ENCODE measurements at places on chromosomes 7 and 10. TPM values are rescaled to one million over a fixed set of nuclear protein-coding genes. Genes with fewer than 3 reads are reported as not detected.

DNA sequence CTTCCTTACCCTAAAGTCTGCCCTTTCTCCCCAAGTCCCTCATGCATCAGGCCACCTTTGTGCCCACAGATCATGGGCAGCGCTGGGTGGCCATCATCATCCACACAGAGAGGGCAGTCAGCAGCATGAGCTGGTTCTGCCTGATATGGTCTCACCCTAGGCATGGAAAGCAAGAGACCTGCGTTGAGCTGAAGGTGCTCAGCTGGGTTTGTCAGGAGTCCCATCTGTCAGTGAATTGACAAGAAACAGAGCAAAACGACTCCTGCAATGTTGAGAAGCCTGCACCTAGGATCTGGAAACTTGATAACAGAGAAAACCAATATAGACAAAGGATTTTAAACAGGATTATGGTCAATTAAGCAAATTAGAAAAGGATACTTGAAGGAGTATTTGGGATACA, 242.7 kb upstream of the PRSS1 start:
- H3K36me3 ChIP-seq = no peaks in the 10 kb centered on the region
- H3K27ac ChIP-seq = no peak overlapping the region
- H3K4me3 ChIP-seq = no peak overlapping the region

The TMEM273 gene
- not detected for total RNA-seq

GRCh38 chr7:25009257-25009656, 29.3 kb upstream of the OSBPL3 start:
- H3K27me3 ChIP-seq = no peaks in the 10 kb centered on the region
- H3K4me1 ChIP-seq = no peaks in the 10 kb centered on the region
- no peak for DNase-seq
- H3K4me3 ChIP-seq = no peak overlapping the region

The COL28A1 gene
- total RNA-seq = 0.12 TPM

DNA sequence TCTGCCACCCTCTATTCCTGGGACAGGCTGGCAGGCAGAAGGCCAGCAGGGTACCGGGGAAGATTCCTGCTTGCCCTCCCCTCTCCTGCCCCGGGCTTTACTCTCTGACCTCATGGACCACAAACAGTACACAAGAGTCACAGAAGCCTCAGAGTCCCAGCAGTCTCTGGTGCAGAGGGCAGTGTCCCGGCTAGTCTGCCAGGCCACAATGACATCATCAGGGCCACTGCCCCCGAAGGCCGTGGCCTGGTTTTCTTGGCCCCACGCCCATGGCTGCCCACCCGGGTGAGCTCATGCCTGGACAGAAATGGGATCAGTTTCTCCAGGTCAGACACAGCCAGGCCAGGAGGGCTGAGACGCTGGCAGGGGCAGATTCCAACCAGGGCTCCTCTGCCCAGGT, 91.9 kb downstream of the MYL10 start:
- no peak overlapping the region for H3K4me3 ChIP-seq
- no peak for DNase-seq
- peaks cover 25% of the 10 kb centered on the region for H3K4me1 ChIP-seq
- H3K27me3 ChIP-seq = no peaks in the 10 kb centered on the region
- H3K27ac ChIP-seq = no peak overlapping the region

DNA sequence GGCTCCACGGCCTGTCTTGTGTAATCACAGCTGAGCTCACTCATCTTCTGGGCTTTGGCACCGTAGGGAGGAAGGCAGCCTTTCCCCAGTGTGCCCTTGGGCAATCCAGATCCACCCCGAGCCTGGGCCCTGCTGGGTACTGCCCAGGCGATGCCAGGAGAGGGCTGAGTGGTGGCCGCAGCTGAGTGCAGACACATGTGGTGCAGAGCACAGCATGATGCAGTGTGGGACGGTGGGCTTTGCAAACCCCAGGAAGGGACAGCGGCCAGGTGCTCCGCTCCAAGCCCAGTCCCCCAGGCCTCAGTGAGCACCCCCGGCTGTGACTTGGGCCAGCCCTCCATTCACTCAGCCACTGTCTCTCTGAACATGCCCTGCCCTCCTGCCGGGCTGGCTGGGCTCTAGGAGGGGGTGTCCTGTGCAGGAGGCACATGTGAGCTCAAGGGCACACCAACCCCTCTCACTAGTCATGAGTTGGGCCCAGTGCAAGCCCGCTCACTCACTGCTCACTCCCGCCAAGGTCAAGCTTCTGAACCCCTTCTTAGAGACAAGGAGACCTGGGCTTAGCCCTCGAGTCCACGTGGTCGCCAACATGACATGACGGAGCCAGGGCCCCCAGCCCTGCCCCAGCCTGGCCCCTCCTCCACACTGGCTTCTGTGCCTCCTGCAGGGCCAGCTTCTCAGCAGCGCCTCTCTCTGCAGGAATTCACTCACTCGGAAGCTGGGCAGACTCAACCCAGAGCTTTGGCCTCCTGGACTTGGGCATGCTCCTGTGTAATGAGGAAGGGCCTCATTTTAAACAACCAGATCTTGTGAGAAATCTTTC, 77.5 kb upstream of the INSIG1 start:
- DNase-seq = no peak
- no peak overlapping the region for H3K4me3 ChIP-seq
- H3K27ac ChIP-seq = no peak overlapping the region
- no peaks in the 10 kb centered on the region for H3K36me3 ChIP-seq

GRCh38 chr7:148712678-148713329, 14.1 kb downstream of the CUL1 start:
- H3K27ac ChIP-seq = no peak overlapping the region
- H3K4me1 ChIP-seq = peaks cover 38% of the 10 kb centered on the region
- no peak for DNase-seq
- H3K27me3 ChIP-seq = no peaks in the 10 kb centered on the region
- no peak overlapping the region for H3K4me3 ChIP-seq
- no peaks in the 10 kb centered on the region for H3K36me3 ChIP-seq

- DNase-seq = no peak
- H3K4me1 ChIP-seq = peaks cover 3% of the 10 kb centered on the region
- H3K27ac ChIP-seq = no peak overlapping the region
- no peak overlapping the region for H3K4me3 ChIP-seq
- no peaks in the 10 kb centered on the region for H3K27me3 ChIP-seq
Observed at GRCh38 chr7:94195201-94195600, 191.0 kb upstream of the BET1 start.
